ENCODE measurements at places on chromosomes 16 and 17. TPM values are rescaled to one million over a fixed set of nuclear protein-coding genes. Genes with fewer than 3 reads are reported as not detected.

Gene ARHGAP44
- polyA plus RNA-seq: 4.3 TPM

Gene GJC1
- 14.2 TPM for polyA plus RNA-seq

Gene CNGB1
- not detected for polyA plus RNA-seq

DNA sequence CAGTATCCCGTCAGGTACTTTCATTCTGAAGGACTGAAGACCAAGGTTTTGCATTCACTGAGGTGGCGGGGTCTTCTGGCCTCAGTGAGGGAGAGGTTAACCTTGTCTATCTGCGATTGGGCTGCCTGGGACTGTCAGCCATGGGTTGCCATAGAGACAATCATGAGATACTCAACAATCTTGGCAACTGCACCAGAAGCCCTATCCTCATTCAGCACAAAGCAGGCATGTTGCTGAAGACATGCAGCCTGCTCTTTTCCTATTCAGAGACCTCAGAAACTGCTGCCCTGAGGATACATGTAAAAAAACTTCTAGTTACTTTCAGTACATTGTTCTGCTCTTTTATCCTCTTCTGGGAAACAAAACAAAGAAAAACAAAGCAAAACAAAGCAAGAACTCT lies 146.3 kb upstream of the PIRT start:
- DNase-seq: no peak

DNA sequence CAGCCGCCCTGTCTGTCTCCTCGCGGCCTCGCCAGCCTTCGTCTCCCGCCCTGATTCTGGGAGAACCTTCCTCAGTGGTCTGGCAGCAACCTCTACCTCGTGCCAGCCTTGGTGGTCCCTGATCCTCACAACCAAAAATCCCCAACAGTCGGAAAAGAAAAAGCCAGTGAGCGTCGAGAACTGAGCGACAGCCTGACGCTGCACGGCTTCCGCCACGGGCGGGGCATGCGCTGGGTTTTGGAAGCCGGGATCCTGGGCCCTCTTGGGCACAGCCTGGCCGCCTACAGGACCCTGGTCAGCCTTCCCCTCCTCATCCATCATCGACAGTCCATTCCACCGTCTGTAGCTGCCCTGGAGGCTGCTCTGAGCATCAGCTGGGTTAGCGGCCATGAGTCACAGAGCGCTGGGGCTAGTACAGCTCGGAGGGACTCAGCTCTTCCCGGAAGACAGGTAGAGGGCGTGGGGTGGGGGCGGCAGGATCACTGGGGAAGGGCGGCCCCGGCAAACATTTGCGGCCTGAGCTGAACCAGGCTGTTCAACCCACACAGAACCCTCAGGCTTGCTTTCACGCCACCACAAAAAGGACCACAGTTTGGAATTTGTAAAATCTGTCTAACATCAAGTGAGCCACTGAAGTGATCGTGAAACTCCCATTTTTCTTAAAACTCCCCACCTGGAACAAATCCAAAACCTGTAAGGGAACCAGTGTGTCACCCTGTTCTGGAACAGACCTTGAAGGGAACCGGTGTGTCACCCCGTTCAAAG lies 55.4 kb upstream of the DOC2B start:
- DNase-seq: peak; percentile 11

- DNase-seq: peak; percentile 22
Observed at GRCh38 chr17:1012823-1013728, 16.1 kb downstream of the TIMM22 start.

All from heart left ventricle (tissue), 16 donors.